Body of pancreas (tissue), 4 donors: ENCODE measurements at places on chromosomes 3 and 15.

- DNase-seq: no peak
Measured at GRCh38 chr15:92328207-92328606, 65.5 kb upstream of the ST8SIA2 start.

DNA sequence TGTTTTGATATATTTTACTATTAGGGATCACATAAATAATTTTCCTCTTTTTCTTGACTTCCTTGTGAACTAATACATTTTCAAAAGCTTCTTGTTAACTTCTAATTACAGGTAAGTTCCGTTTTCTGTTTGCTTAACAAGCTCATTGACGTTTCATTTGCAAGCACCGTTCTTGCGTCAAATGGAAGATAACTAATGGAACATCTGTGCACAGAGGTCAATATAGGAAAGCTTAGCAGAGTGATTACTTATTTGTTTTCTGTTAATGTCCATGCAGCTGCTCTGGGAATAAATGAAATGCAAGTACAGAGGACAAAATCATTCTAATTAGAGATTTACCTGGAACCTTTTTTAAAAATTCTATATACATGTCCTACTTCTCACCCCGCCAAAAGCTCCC is 115.5 kb upstream of the C2CD4B start:
- DNase-seq: no peak

- DNase-seq: no peak
Measured at GRCh38 chr3:55197021-55197420, 269.2 kb upstream of the LRTM1 start.

DNA sequence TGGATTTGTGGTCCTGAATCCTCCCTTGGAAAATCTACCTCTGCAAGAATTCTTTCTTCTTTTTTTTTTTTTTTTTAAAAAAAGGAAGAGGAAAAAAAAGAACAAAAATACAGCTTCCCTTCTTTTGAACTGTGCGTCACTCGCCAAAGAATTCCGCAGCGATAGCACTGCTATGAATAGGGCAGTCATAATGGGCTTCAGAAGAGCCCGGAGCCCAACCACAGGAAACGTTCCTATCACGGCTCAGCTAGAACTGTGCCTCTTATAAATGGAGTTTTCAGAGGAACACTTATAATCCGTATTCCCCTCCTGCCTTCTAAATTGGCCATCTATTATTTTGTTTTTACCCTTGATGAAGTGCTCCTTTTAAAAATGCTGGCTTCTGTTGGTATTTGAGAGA is 227.7 kb downstream of the ADAMTS17 start:
- peak; percentile 66 for DNase-seq

DNA sequence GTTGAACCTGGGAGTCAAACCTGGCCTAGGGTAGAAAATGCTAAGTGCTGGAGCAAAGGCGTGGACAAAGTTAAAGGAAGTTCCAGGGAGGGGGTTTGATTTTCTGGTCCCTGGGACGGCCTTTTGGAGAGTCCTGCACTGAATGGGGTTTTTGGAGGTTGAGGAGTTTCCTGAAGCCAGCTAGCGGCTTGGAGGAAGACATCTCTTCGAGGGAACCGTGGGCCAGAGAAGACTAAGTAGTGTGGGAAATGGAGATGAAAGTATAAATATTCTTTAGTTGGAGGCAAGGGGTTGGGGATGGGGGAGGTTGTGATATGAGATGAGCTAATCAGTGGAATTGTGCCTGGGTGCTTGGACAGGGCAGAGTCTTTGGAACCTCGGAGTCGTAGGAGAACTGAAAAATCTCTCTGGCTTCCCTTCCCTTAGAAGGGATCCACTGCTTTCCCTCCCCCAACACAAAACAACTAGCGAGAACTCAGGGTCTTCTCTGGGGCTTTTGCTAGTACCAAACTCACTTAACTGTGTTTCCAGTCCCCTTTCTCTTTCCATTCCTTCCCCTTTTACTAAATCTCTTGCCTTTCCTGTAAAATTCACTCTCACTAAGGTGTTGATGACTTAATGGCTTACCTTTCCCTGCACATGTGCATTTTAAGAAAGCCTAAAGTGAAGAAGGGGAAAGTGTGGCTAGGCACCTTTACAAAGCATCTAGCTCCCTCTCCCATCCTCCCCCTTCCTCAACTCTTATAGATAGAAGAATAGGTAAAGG is 1.0 kb downstream of the LPP start:
- no peak for DNase-seq

DNA sequence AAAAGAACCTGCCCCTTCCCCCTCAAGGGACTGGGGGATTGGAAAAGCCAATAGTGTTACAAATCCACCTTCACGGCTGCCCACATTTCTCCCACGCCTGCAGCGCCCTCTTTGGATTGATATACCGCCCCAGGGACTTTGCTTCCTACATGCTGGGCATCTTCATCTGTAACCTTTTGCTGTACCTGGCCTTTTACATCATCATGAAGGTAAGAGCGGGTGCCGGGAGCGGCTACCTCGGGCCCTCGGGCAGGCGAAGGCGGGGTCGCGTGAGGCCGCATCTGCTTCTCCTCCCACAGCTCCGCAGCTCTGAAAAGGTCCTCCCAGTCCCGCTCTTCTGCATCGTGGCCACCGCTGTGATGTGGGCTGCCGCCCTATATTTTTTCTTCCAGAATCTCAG is 73.1 kb downstream of the USF3 start:
- DNase-seq: no peak

- no peak for DNase-seq
Measured at GRCh38 chr15:88876573-88876972, 18.8 kb downstream of the HAPLN3 start.

- DNase-seq: no peak
Measured at GRCh38 chr3:59192473-59192872, 142.6 kb upstream of the CFAP20DC start.

- no peak for DNase-seq
Measured at GRCh38 chr3:19931767-19932188, 2.2 kb downstream of the EFHB start.

- DNase-seq: no peak
Measured at GRCh38 chr15:86199467-86200145, 119.9 kb downstream of the AGBL1 start.

DNA sequence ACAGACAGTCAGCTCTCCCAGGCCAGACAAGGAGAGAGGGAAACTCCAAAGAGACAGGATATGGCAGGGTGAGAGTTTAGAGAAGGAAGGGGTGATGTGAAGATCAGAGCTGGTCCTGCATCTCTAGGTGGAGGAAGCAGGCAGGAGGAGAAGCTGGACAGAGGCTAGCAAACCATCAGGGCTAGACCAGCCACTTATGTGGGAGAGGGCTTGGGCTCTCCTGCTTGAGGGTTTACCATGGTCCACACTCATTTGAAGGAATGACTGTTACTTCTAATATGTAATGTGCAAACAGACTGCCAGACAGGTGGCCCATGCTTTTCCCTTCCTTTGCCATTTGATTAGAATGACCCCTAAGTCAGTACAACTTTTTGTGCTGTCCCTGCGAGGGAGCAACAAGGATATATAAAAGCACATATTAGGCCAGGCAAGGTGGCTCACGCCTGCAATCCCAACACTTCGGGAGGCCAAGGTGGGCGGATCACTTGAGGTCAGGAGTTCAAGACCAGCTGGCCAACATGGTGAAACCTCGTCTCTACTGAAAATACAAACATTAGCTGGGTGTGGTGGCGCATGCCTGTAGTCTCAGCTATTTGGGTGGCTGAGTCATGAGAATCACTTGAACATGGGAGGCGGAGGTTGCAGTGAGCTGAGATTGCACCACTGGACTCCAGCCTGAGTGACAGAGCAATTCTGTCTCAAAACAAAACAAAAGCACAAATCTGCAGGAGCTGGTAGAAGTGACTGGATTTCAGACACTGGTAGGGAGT is 41.0 kb upstream of the MANF start:
- no peak for DNase-seq

DNA sequence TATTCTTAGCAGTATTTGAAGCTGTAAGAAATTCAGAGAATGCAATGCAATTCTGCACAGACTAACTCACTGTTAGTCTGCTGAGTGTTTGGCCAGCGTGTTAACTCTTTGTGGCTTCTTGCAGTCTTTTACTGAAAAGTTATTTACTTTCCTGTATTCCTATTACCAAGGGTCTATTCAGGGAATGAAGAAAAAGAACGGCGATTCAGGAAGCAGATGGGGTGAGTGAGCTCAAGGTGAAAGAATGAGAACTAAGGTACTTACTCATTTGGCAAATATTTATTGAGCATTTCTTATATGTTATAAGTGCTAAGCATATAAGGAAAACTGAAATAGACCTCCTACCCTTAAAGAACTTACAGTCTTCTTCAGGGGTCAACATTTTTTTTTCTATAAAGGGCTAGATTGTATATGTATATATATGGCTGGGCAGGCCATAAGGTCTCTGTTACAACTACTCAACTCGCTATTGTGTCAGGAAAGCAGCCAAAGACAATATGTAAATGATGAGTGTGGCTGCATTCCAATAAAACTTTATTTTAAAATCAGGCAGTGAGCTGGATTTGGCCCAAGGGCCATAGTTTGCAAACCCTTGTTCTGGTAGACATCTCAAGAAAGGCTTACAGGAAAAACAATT is 271.9 kb upstream of the GADL1 start:
- DNase-seq: peak; percentile 35

DNA sequence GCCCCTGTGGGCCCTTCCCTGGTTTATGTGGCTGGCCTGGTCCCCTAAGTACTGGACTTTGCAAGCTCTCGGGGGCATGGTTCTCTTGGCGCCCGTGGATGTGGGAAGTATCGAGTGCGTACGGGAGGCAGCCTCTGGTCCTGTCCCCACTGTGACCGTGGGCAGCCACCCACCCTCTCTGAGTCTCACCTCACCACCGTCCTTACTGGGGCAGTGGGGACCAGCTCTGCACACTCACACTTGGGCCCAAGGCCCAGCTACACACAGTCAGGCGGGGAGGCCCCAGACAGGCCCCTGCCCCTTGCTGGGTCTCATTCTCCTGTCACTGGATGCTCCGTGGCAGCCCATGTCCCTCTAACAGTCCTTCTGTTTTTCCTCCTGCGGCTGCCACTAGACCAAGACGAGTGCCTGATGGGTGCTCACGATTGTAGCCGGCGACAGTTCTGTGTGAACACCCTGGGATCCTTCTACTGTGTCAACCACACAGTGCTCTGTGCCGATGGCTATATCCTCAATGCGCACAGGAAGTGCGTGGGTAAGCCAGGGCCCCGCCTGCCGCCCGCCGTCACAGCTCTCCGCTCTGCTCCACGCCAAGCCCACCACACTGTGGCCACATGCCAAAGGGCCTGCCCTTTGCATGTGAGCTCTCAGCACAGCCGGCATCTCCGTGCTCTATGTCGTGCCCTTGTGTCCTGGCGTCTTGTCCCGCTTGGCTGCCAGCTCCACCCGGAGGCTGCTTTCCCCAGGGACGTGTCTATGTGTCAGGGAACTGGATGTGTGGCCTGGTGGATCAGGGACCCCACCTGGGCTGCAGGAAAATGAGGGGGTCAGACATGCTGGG is 72.7 kb downstream of the FBLN2 start:
- no peak for DNase-seq

DNA sequence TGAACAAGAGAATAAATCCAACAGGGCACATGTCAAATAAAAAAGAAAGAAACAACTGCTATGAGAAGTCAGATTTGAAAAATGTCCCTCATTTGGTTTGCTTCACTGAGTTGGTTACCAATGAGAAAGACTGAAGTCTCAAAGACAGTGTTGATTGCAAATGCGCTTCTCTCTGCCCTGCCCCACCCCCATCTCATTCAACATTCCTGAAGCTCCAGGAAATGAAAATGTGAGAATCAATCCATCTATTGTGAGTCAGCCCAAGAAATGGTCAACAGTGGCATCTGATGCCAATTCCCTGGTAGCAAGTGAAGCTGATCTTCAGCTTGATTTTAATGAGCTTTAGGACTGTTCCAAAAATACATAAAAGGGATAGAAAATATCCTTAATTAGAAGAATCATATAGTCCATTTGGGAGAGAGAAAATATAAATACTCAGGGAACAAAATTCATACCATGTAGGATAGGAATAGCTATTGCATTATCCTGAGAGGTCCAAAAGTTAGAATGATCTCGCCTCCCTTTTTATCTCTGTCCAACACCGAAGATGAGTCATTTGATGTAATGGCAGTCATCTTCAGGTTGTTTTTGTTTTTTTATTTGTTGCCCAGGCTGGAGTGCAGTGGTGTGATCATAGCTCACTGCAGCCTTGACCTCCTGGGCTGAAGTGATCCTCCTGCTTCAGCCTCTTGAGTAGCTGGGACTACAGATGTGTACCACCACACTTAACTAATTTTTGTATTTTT is 200.3 kb upstream of the UMPS start:
- peak; percentile 20 for DNase-seq

DNA sequence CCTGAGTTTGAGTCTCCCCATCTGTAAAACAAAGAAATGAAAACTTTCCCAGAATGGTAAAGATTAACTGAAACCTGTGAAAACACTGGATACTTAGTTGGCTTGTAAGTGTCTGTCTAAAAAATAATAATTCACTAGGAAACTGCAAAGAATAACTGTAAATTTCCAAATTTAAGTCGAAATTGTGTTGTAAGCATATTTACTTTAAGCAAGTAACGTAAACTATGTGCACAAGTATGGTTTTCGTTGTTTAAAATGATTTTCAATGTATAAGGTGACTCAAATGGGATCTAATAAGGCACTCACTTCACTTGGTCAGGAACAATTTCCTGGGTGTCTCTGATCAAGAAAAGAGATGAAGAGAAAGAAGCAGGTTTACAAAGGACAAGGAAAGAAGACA is 8.5 kb upstream of the TARS3 start:
- DNase-seq: no peak

DNA sequence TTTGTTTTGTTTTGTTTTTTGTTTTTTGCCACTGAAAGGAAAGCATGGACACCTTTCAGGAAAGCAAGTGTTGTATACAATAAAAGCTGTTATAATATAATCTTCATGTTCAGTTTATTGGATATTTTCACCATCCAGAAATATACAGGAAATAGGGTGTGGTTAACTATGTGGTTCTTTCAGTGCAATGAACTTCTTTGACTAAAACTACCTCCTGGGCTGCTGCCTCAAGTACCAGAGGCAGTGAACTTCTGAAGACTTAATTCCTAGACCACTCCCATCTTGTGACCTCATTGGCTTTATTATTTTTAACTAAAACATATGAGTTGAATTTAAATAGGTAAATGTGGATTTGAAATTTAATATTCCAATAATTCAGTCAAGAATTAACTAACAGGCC is 27.1 kb upstream of the TBL1XR1 start:
- no peak for DNase-seq

DNA sequence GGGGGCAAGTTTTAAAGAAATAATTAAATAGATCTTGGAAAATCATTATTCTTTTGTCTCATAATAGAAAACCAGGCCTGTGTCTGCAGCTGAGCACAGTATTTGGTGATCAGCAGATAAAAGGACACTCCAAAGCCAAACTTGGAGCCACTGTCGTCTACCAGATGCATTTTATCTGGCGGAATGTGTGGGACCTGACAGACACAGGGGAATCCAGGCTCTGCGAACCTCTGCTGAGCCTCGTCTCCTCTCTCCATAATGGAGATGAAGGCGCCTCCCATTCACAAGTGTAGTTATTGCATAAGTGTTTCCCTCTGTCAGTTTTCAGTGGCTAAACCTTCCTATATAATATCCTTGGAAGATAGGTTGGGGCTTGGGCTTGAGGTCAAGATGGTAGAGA is 42.1 kb downstream of the EEFSEC start:
- no peak for DNase-seq
